DMS79 (cell line): ENCODE measurements at places on chromosomes 12 and 14.

DNA sequence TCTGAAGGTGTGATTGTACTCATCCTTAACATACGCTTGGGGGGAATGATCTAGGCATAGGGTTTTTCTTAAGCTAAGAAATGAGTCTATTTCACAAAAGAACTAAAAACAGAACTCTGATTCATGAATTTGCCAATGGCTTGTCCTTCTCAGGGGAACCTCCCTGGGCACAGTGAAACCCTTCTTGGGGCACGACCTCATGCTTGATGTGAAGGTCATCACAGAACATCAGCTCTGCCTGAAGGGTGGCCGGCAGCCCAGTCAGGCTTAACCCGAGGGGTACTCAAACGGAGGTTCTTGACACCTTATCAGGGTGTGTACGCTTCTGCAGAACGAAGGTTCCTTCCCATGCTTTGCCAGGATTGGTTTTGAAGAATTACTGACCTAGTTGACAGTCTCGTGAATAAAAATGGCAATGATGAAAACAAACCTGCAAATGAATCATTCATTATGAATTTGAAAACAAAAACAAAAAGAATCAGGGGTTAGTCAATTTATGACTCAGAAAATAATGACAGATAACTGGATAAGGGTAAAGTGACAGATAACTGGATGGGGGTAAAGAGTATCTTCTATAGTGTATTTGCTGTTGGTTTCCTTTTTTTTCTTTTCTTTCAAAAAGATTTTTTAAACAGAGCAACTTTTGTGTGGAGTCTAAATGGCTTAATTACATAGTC is 86.4 kb downstream of the GALNT8 start:
- no peak for DNase-seq

DNA sequence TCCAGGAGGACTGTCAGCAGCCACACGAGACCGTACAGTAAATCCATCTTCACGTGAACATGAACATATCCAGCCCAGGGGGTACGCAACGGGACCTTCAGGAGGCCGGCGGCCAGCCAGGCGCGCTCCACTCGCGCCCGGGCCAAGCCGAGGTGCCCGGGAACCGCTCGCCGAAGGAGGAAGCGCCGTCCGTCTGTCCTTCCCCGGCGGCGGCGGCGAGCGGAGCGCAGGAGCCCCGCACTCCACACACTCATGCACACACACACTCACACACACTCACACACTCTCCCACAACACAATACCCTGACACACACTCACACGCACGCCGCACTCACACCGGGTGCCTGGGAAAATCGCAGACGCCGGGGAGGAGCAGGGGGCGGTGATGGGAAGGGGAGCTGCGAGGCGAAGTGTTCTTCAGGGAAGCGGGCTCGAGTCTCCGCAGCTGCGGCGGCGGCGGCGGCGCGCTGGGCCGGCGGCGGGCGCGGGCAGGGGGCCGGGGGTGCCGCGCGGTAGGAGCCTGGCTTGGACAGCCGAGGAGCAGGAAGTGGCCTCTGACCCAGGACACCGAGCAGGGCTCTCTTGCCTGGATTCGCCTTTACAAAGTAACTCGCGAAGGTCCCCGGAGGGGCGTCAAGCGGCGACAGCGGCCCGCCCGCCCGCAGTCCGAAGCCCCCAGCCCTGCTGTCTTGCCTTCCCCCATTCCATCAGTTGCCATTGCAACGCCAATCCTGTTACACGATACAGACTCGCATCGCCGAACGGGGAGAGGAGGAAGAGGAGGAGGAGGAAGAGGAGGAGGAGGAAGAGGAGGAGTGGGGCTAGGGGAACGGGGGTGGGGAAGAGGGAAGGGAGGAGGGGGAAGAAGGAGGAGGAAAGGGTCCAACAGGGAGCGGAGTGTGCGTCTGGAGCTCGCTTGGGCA is 601 bp downstream of the MDGA2 start:
- no peak for DNase-seq

DNA sequence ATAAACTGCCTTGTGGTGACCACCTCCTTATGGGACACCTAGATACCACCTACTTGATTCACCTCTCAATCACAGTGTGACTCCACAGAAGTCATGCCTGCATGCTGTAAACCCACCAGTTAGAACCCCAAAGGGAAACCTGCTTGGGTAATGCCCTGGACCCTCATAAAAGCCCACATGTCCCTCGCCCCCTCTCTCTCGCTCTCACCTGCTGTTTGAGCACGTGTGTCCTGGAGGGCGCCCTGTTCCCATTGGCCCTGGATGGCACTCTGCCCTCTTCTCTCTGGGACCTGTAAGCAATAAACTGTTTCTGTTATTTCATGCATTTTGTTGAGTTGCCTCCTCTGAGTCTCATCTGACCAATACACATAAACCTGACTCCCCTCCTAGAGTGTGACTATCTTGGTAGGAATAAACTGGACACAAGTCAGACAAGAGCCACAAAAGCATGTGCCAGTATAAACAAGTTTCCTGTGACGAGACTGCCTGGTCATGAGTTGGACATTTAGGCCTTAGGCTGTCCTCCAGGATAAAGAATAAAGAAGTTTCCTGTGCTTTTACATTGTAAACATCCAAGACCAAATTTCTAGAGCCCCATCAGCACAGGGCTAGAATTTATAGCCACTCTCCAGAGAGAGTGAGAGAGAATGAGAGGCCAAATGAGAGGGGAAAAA is 8.6 kb downstream of the IFI27L2 start:
- no peak for DNase-seq

DNA sequence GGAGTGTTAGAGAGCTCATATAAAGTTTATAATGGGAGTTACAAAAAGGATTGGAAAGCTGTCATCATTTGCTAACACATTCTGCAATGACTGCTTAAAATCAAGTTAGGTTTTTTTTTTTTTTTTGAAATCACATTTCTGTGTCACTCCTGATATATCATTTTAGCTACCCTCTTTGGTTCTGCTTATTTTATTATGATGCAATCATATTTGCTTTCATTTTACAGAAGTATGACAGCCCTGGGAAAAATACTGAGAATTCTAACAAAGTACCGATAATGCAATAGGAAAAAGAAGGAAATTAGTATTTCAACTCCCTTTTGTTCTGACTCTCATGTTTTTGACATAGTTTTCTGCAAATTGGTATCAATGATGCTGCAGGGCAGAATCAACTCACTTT is 71.6 kb upstream of the MDGA2 start:
- DNase-seq = no peak

- DNase-seq = no peak
Measured at GRCh38 chr14:60590991-60591414, 58.3 kb downstream of the SIX1 start.

GRCh38 chr14:31128601-31129526 is 78.7 kb downstream of the HECTD1 start:
- no peak for DNase-seq

DNA sequence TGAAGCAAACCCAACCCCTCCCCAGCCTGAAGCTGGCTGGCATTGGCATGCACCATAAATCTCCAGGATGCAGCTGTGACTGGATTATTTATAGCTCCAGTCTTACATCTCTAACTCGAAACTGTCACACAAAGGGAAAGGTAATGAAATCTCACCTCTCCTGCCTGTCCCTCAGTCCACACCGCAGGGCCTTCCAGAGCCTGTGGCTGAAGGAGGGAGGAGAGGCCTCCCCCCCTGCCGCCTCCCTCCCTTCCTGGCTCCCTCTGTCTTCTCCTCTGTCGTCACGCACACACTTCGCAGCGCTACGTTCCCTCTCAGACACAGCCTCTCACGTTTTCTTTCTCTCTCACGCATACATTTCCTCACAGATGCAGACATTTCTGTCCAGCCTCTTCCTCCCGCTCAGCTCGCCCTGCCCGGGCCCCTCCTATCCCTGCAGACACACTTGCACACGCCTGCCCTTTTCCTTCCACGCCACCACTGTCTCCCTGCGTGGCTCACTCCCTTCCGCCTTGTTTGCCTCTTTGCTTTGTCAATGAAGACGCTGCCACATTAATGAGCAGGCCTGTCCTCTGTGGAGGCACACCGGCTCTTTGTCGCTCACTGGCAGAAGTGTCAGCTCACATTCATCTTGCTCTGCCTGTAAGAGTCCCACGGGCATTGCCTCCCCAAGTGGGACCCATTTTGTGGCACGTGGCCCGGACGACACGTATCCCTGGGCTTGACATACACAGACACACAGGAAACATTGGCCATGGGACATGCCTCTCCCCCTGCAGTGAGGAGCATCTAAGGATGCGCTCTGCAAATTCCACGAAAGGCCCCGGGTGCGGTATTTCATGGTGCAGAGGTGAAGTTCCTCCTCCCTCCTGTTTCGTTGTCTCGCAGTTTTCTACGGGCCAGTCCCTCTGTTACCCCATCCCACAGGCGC is 27.9 kb downstream of the IRF2BPL start:
- DNase-seq = peak; percentile 73

DNA sequence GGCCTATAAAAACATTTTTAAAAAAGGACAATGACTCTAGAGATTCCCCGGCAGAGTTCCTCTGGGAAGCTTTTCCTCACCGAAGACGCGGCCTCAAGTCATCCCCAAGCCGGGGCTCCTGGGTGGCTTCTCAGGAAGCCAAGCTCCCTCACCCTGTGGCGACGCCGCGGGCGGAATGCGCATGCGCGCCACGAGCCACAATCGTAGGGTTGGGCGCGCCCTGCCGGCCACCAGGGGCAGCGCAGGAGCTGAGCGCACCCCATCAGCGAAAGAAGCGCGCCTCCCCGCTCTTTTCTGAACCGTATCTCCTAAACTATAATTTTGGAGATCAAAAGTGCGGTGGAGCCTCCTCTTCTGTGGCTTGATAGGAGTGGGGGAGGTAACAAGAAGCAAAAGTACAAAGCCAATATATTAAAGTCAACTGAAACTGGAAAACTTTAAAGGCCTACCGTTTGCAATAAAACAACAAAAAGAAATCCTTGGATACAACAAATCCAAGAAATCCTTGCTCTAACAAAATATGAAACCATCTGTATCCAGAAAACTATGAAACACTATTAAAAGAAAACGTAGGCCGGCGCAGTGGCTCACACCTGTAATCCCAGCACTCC is 17.4 kb upstream of the CHFR start:
- DNase-seq = no peak

- DNase-seq = no peak
Measured at GRCh38 chr12:119809023-119809422, 68.1 kb downstream of the CIT start.

- peak; percentile 84 for DNase-seq
Measured at GRCh38 chr14:53767566-53767965, 189.1 kb downstream of the BMP4 start.

DNA sequence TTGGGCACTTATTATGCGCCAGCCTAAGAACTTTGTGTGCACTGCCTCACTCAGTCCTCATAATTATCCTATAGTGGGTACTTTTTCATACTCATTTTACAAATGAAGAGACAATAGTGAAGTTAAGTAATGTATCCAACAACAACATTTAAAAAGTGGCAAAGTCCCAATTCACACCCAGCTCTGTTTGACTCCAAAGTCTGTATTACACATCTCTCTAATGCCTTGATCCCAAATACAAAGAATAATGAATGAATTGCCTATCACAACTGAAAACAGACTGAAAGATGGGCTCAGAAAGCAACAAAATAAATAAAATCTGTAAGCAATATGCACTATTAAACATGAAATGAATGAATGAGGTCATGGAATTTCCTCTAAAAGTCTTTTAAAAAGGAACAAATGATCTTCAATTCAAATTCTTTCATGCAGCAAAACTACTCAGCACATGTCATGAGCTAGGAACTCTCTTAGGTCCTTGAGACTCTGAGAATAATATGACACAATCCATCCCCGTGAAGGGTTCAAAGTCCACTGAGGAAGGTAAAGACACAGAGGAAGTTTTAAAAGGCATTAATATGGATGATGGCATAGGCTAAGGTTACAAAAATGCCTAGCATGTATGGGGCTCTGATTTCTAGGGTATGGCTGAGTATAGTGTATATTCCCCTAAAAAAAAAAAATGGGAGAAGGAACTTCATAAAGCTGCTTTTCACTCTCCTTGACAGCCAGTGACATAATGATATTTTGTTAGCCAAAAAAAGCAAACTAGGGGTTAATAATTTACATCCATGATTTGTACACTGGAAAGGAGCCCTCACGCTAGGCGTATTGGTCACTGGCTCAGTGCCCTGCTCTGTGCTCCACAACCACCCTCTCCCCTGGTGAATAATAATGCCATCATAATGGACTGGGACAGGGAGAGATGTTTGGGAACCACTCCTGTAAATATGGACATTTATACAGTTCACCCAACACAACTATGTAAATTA is 103.4 kb downstream of the SLC2A13 start:
- DNase-seq = no peak

GRCh38 chr12:111529424-111530368 is 69.4 kb downstream of the ATXN2 start:
- DNase-seq = no peak

DNA sequence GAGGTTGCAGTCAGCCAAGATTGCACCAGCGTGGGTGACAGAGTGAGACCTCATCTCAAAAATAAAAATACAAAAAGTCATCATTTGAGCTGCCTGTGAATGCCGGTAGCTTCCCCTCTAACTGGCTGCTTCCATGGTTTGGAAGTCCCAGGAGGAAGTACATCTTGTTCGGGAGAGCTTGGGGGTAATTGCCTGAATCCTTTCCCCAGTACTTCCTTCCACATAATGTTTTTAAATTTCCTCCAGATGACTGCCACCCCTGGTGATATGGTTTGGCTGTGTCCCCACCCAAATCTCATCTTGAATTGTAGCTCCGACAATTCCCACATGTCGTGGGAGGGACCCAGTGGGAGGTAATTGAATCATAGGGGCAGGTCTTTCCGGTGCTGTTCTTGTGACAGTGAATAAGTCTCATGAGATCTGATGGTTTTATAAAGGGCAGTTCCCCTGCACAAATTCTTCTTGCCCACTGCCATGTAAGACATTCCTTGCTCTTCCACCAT is 87.2 kb downstream of the SPRING1 start:
- DNase-seq = no peak

DNA sequence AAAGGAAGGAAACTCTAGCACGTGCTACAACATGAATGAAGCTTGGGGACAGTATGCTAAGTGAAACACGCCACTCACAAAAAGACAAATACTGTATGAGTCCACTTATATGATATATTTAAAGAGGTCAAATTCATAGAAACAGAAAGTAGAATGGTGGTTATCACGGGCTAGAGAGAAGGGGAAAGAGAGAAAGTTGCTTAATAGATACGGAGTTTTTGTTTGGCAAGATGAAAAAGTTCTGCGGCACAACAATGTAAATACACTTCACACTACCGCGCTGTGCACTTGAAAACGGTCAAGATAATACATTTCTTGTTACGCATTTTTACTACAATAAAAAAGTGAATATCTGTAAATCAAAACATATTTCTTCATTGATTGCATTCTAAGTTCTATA is 37.3 kb downstream of the FBLN5 start:
- DNase-seq = no peak

GRCh38 chr12:82746668-82747067 is 60.0 kb downstream of the TMTC2 start:
- DNase-seq = no peak
